ENCODE measurements at places on chromosomes 12 and 14.
A peak's percentile ranks its signal among the peaks of the same experiment; 100 is the strongest.

- DNase-seq = peak; percentile 46
These were observed 1.6 kb downstream of the PHLDA1 start for GRCh38 chr12:76029982-76030340.

- no peak for DNase-seq
These were observed 875.2 kb downstream of the FLRT2 start for GRCh38 chr14:86404989-86405649.

GRCh38 chr12:95529693-95530225 is 21.5 kb downstream of the USP44 start:
- DNase-seq = no peak

- DNase-seq = no peak
These were observed 6.8 kb downstream of the SIX6 start for GRCh38 chr14:60515511-60516289.

- no peak for DNase-seq
These were observed 40.2 kb upstream of the OTOGL start for GRCh38 chr12:80059102-80059501.

DNA sequence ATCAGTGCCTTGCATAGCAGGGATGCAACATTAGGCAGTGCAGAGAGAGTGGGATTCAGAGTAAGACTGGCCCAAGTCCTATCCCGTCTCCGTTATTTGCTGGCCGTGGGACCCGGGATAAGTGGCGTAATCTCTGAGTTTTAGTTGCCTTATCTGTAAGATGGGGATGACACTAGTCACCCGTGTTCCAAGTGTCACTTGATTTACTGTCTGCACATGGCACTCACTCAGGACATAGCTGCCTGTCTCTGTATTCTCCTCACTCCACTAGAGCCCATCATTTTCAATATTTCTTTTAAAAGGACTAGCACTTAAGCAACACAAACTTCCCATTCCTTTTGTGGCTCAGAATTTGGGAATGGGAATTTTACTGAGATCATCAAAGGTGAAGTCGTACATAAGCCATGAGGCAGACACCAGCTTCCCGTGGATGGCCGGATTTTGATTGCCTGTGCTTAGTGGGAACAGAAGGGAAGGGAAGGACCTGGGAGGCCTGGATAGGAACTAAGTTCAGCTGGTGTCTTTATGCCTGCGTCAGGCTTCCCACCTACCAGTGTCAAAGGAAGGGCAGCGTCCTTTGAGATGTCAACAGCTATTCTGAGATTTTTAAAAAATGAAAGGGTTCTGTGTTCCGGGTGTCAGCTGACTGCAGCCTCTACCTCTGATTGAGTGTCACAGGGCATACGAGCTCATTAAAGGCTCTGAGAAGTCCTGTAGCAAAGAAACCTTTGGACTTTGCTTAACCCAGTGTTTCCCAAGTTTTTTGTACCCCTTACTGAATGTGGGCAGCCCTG is 361.4 kb downstream of the CACNA1C start:
- DNase-seq = no peak

GRCh38 chr14:41397926-41398325 is 208.8 kb upstream of the LRFN5 start:
- DNase-seq = no peak

Measured in activated CD4-positive, CD25-positive, alpha-beta regulatory T cell treated with anti-CD3 and anti-CD28 coated beads, Interleukin-2, amount 50 U/mL, for 72 hours (primary cell).